Neural progenitor cell (in vitro differentiated cells): ENCODE measurements at places on chromosomes 3 and 15. TPM values are rescaled to one million over a fixed set of nuclear protein-coding genes. Genes with fewer than 3 reads are reported as not detected.

Gene ABHD17C
- total RNA-seq: 6.6 and 9.3 TPM in 2 replicates

Gene SEC22C
- 48.5 and 48.6 TPM in 2 replicates for total RNA-seq

Gene FAM240A
- not detected in 2 replicates for total RNA-seq

Gene AADACL2
- total RNA-seq: not detected in 2 replicates

Gene BNC1
- not detected in 2 replicates for total RNA-seq

DNA sequence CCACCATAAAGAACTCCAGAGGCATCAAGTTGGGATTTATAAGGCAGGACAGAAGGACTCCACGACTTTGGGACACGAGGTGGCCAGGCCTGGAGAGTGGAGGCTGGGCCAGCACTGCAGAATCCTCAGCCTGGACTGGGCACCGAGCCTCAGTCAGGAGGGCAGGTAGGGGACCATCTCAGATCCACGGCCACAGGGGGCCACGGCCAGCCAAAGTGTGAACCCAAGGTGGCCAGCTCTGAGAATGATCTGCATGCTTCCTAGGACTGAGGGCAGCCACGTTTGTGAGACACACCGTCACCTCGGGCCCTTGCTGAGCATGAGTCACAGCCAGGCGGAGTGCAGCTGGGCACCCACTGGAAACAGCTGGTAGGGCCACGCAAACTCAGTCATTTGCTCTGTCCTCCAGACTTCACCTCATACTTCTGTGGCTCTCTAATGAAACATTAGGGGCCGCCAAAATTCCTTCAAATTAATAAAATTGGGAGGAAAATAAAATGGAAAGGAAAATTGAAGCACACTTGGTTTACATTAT, 65.8 kb downstream of the CTNNB1 start:
- no peak for DNase-seq

- no peak for DNase-seq
Measured at GRCh38 chr15:52097180-52097579, 15.4 kb downstream of the BCL2L10 start.

GRCh38 chr3:113262304-113262665, 50.9 kb downstream of the BOC start:
- DNase-seq: no peak

DNA sequence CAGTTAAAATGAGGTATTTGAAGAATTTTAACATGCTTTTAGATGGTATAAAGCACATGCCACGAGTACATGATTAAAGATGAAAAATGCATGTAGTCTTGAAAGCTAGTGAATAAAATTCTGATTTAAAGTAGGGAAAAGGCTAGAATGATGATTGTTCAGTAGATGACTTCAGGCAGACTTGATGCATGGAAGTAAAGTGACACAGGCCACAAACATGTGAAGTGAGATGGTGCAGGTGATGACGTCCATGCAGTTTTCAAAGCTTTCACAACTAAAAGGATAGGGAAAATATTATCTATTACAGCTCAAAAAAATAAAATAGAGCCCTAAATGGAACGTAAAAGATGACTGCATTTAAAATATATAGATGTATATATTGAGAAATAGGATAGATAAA, 140.9 kb downstream of the TFG start:
- DNase-seq: no peak

DNA sequence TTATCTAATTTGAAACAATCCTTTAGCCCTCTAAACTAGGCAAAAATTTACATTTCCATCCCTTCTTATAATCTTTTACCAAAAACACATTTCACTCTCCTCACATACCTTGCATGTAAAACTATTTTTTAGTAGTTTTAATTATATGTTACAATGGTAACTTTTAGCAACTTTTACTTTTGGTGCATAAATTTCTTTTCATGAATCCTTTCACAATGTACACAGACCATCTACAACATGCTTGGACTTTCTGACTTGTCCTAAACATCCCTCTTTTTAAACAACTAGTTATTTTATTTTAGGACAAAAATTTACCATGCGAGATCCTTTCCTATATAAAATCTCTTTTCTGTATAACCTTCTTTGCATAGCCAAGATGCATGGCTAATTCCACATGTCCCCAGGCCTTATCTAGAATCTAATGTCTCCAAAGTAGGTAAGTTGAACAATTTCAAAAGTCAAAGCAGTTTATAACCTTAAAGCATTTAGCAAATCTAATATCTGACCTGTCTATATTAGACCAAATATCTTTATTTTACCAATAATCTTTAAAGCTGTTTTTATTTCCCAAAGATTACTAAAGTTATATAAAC, 14.4 kb upstream of the ALDH1L1 start:
- peak; percentile 68 for DNase-seq

DNA sequence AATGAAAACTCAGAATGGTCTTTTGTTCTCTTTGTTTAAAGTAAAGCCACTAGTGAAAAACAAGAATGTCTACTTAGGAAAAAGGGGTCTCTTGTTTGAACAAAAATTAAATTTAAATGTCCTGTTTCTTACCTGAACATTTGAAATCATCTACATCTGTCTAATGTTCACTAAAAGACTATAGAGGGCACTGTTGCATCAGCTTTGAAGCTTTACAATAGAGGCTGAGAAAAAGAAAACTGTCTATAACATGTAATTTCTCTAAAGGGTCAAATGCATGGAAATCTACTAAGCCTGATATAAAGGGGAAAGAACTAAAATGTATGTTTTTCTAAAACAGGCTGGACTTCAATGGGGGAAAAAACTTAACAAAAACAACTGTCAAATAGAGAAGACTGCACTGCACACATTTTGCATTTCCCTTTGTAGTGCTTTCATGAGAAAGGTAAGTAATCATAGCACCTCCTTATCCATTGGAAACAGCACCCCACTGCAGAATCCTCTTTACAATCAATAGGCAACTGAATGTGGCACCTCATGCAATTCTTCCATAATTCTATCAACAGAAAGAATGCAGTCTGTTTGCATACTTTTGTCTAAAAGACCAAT, 26.3 kb downstream of the DPH6 start:
- DNase-seq: peak; percentile 62

- no peak for DNase-seq
Measured at GRCh38 chr3:182861348-182861747, 68.0 kb downstream of the ATP11B start.

DNA sequence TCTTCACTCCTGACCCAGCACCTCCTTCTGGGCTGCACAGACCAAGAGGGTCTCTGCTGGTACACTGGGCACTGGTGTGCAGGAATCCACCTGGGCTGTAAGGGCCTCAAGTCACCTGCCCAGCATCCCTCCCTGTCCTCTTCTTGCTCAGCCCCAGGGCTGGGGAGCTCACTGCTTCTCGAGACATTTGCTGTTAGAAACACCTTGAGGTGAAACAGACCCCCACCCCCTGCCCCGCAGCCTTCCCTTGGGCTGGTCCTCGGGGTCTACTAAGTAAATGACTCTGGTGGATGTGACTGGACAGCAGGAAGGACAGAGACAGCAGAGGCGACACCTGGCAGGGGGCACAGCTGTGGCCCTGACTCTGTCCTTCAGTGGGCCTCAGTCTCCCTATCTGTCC, 29.1 kb downstream of the LOXL1 start:
- no peak for DNase-seq

DNA sequence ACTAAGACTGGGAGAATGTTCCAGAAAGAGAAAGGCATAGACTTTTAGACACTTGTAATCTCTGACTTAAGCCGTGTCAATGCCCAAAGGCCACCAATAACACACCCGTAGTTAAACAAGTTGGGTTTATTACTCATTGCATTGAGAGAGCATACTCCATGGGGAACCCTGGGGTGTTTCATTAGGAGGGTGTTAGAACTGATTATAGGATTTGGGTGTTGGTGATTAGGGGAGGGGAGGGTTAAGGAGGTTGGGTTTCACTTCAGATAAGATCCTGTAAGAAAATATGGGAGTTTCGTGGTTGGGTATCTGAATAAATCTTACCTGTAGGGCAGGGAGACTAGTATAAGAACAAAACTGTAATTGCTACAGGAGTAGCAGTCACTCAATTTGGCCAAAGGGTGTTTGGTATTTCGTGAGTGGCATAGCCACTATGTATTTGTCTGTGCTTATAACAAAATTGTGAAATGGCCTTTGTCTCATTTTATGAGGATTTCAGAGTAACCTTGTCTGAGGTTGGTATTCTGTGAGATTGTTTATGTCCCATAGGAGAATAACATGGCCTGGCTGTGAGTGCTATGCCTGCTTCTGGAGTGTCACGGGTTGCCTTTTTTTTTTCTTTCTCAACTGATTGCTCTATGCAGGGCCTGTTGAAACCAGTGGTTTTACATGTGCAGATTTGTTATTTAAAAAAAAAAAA, 2.9 kb downstream of the HACD3 start:
- DNase-seq: peak; percentile 23

DNA sequence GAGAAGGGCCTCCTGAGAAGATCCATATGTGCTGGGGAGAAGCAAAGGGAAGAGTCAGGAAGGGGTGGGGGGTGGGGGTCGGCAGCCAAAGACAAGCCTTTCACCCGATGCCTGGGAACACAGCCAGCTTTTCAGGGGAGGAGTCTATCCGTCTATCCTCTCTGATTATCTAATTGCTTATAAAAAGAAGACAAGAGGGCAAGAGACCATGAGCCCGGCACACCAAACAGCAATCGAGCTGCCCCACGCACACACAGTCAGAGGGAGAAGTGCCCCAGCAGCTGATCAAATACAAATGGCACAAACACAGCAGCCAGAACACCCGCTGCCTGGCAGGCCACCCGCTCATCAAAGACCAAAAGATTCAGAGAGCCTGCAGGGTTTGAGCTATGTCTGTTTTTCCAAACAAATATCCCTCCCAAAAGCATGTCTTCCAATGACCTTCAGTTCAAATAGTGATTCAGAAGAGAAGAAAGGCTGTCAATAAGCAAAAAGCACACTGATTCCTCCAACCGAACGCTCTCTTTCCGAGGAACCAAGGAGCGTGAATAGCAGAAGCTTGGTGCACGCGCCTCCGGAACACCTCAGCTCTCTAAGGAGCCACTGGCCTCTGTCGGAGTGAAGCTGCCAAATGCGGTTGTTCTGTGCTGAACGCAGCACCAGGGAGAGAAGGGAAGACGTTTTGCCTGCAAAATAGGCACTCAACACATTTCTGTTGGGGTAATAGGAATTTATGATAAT, 419.2 kb downstream of the OCA2 start:
- peak; percentile 67 for DNase-seq

GRCh38 chr15:47412136-47412535, 305.2 kb upstream of the SEMA6D start:
- DNase-seq: no peak

- no peak for DNase-seq
Measured at GRCh38 chr3:115160295-115160694, 13.2 kb upstream of the ZBTB20 start.

GRCh38 chr3:191973820-191974219, 512.9 kb downstream of the PYDC2 start:
- DNase-seq: no peak

DNA sequence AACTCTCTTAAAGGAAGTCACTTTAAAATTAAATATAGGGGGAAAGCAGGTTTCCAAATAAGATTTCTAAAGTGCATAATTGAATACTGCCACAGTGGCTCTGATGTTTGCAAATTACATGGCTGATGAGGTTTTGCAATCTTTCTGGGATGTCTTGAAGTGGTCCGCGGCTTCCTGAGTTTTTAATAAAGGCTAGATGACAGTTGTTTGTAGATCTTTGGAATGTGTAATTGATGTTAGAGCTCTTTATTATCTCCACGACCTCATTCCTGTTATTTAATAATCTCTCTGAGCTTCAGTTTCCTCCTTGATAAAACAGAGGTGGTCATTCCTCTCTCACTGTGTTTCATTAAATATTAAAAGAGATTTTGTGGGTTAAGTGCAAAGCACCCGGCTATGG, 27.0 kb upstream of the CEMIP start:
- DNase-seq: no peak

GRCh38 chr15:81357180-81357686, 16.8 kb downstream of the TMC3 start:
- DNase-seq: no peak

DNA sequence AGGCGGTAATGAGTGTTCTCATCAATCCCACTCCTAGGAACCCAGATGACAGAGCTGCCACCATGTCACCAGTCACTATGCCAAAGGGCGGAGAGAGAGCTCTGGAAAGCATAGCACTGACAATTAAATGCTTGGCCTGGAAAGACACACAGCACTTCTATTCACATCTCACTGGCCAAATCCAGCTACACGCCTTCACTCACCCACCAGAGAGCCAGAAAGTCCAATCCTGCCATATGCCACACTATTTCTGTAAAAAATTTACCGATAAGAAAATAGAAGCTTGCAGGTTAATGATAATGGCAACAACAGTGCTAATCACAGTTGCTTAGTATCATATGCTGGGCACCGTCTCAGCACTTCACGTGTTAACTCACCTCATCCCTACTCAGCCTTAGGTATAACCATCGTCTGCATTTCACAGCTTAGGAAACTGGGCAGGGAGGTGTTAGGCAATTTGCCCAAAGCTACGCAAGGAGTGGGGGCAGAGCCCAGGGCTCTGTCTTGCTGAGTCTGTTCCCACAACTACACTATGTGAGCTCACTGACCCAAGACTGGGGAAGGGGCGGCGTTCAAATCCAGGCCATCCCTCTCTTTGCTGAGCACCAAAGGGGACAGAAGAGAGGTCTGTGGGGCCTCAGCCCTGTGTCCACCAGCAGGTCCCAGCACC, 16.5 kb downstream of the KLHL25 start:
- DNase-seq: no peak

DNA sequence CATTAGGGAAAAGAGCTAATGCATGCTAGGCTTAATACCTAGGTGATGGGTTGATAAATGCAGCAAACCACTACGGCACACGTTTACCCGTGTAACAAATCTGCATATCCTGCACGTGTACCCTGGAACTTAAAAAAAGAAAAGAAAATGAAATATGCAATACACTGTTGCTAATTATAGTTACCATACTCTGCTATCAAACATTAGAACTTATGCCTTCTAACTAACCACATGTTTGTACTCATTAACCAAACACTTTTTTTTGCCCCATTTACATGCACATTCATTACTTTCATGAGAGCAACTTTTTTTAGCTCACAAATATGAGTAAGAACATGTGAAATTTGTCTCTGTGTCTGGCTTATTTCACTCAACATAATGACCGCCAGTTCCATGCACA, 253.1 kb downstream of the CGGBP1 start:
- DNase-seq: no peak

DNA sequence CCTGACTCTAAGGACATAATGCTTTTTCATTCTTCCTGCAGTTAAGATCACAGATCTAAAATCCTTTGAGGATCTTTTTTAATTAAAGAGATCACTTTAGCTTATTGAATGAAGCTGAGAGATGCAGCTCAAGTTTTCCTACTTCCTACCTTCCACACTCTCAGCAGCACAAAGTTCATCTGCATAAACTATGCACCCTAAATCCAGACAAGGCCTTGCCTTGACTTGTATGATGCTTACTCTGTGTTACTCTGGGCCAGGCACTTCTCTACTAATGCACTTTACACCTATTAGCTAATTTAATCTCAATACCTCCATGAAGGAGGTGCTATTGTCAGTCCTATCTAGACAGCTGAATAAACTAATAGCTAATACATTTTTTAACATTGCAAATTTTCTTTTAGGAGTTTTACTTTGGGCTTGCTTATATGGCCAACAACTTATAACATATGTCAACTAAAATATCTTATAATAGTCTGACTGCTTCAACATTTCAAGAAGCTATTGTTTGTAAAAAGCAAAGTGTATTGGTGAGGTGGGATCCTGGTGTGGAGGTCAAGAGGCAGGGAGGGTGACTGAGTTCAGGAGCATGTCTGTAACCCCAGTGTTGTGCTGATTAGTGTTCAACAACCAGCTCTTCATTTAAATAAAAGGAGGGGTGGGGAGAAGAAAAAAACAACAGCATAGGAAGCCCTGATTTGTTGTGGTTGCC, 172.4 kb upstream of the ATP11B start:
- no peak for DNase-seq
